ENCODE measurements at places on chromosomes 4 and X.

- DNase-seq: no peak
Measured at GRCh38 chr4:185039508-185040273, 21.4 kb downstream of the HELT start.

GRCh38 chr4:7423801-7424552 lies 10.8 kb downstream of the PSAPL1 start:
- DNase-seq: no peak

DNA sequence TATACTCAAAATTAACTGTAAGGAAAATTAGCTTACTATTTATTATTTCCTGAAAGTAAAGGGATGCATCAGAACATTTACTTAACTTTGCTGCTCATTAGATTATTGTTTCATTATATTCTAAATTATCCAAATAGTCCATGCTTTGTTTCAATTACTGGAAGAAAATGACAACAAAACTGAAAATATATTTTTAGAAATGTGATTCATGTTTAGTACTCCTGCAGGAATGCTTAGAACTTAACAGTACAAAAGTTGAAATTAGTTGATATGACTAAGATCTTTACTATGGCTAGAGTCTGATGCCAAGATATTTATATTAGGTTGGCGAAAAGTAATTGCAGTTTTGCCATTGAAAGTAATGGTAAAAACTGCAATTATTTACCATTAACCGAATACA lies 660.5 kb upstream of the PABPC4L start:
- DNase-seq: no peak

DNA sequence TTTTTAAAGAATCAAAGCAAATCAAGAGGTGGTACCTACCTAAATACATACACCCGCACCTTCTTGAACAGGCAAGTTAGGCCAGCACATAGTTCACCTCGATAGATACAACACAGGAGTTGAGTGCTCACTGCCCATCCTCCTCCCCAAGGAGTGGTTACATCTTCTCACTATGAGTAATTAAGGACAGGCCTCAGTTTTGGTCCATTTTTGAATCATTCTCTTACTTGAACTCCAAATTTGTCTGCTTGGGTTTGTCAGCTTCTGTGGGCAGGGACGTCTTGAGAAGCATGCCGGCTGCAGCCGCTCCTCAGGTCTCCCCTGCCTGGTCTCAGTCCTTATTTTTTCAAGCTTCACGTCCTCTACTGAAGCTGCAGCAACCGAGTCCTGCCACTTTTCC lies 190.6 kb upstream of the RBPJ start:
- no peak for DNase-seq
